ENCODE measurements at places on chromosomes 16 and 17.

DNA sequence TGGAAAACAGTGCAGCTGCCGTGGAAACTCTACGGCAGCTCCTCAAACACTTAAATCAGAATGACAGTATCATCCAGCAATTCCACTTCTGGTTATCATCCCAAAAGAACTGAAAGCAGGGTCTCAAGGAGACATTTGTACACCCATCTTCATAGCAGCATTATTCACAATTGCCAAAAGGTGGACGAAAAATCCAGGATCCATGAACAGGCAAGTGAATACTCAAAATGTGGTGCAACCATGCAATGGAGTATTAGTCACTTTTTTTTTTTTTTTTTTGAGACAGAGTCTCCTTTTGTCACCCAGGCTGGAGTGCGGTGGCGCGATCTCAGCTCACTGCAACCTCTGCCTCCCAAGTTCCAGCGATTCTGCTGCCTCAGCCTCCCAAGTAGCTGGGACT lies 10.6 kb upstream of the AATK start:
- DNase-seq, result no peak

DNA sequence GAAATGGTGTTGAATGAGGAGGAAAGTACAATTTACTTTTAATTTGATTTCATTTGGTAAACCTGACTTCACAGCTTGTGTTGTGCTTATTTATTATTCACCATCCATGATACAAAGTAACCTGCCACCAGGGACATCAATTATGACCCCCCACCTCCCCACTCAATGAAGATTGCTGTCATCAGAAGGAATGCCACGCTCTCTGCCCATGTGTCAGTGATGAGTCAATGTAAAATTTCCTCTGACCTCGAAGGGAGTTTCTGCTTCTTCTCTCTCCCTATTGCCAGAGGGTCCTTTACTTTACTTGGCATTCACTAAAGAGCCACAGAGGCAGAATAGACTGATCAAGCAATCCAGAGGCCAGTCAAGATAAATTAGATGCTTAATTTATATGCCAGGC lies 759.7 kb downstream of the CDH11 start:
- peak; percentile 18 for DNase-seq

DNA sequence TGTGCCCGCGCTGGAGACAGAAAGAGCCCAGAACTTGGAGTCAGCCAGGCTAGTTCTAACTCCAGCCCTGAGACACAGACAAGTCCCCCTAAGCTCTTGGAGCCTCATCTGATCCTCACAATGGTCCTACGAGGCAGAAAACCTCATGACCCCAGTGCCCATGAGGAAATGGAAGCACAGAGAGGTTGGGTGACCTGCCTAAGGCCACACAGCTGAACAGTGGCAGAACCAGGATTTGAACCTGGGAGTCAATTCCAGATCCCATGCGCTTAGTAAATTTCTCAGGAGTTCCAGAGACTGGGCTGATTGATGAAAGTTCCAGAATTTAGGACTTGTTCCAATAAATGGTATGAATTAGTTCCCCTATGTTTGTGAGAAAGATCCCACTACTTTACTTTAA lies 39.0 kb upstream of the LITAF start:
- no peak for DNase-seq

DNA sequence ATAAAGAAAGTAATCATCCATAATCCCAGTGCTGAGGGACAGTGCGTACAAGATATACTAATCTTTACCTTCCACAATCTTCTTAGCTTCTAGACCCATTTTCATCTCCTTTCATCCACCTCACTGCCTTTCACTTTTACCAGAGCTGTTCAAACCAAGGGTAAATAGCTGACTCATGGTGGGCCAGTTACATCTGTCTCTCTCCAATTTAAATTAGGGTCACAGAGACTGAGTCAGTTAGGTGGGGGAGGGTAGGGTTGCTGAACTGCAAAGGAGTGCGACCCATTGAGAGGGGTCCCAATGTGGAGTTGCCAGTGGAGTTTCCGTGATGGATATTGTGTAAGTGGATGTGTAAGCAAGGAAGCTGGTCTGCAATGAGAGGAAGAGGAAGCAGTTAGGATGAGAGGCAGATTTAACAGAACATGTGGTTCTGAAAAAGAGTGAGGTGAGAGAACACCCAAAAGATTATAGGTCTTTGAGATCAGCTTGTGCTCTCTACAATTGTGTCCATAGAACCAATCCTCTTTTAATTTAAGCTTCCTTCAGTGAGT lies 83.5 kb downstream of the GP2 start:
- peak; percentile 31 for DNase-seq

DNA sequence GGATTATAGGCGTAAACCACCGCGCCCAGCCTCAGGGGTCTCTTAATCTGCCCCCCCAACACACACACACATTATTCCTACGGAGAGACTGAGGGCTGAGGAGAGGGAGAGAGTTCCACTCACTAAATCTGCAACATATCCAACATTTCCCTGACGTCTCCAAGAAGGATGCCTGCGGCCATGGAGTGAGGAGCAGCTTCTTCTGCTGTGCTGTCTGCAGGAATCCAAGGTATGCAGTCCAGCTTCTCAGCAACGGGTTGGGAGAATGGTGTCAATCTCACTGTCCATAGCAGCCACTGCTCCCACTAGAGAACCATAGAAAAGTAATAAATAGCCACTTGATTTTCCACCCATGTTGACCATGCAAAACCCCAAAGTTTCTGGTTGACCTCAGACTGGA lies 5.1 kb upstream of the PLXDC1 start:
- no peak for DNase-seq

DNA sequence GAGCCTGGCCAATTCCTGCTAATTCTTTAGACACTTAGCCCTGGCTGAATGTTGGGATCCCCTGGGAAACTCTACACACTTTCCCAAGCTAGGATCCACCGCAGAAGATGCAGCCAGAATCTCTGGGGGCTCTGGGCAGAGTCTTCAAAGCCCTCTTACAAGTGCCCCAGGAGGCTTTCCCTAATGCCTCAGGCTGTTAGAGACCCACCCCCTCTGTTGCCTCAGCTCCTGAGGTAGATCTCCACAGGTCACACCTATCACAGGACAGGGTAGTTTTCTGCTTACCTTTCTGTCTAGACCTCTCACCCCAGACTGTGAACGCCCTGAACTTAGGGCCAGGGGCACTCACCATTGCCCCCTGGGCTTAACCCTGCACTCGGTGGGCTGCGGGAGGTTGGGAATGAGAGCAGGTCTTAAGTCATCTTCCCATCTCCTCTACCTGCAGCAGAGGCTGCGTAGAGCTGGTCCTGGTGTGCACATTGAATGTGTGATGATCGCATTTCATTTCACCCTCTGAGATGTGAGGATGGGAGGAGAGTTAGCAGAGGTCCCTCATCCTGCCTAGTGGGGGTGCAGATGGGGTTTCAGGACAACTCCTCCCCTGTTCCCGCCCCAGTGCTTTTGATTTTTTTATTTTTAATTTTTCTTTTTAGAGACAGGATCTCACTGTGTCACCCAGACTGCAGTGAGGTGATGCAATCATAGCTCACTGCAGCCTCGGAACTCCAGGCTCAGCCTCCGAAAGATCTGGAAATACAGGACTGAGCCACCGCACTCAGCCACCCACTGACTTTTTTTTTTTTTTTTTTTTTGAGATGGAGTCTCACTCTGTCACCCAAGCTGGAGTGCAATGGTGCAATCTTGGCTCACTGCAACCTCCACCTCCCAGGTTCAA lies 89.0 kb upstream of the LHX1 start:
- no peak for DNase-seq

DNA sequence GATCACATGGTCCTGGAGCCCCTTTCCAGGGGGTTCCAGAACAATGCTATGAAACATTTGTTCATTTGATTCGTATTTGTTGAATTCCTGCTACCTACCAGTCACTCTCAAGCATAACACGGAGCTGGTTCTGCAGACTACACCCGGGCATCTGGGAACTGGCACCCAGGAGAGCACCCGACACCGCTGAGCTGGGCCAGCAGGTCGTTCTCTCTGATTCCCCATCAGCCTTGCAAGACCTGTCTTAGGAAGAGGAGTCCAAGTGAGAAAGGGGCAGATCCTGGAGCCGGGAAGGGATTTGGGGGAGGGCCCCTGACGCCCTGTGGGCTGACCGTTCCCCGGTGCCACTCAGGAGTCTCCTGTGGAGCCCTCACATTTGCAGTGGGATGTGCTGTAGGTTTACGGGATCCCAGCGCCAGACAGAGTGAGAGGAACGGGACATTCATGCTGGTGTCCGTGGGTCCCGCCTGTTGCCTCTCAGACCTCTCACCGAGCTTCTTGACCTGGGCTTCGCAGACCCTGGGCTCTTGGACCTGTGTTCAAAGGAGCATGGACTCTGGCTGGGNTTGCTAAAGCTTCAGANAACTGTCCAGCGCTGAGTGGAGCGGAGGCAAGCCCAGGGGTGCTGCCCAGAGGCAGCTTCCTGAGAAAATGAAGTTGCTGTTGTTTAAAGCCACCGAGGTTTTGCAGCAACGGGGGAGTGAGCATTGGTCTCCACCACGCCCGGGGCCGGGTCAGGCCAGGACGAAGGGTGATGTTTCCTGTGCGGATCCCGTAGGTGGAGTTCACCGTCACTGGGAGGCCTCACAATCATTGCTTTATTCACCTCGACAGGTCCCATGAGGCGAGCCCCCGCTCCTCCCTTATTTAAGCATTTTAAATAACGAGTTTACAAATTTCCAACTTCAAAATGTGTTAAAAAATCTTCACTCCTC lies 49.2 kb downstream of the METRNL start:
- no peak for DNase-seq

DNA sequence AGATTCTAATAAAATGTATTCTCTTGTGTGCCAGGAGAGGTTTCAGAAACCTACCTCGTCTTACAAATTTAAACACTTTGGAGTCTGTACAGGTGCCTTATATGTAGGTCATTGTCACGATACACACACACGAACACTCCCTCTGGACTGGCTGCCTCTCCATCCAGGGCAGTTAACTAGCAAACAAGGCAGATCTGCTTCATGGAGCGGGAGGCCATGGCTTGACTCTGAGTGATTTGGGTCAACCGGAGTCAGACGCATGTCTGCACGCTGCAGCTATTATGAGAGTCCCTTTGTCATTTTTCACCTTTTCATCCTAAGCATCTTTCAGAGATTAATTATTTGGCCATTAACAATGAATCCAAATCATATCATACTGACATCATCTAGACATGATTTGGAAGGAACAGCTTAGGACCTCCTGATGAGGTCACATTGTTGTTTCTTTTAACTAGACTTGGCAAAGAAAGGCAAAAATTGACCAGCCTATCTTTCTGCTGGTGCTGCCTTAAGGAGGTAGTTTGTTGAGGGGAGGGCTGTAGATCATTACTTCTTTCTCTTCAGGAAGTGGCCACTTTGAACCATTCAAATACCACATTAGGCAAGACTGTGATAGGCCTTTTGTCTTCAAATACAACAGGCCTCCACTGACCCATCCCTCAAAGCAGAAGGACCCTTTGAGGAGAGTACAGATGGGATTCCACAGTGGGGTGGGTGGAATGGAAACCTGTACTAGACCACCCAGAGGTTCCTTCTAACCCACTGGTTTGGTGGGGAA lies 58.9 kb downstream of the HLF start:
- DNase-seq, result peak; percentile 13

DNA sequence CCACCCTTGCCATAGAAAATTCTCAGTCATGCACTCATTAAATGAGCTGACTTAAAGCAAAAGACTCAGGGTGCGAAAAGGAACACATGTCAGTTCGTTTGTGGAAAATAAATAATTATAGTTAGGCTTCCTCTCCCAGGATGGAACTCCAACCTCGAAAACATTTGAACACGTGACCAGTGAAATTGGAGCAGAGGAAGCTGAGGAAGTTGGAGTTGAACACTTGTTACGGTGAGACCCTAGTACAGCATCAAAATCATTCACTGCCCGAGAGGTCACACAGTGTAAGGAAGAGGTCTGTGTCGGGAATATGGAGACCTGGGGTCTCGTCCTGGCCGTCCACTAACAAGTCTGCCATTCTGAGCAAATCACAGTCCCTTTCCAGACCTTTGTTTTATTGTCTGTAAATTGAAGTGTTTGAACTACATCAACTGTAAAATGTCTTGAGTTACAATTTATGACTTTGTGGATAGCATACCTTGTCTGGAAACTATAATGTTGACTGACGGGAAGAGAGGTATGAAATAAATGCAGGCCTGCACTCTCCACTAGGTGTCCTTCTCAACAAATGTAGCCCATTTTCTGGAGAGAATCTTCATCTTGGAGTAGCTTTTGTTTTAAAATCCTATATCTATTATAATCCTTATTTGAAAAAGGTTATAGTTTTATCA lies 7.7 kb downstream of the PSMD7 start:
- DNase-seq, result no peak

- DNase-seq, result peak; percentile 67
These were observed 29.1 kb downstream of the AKAP1 start for GRCh38 chr17:57114085-57114673.

- no peak for DNase-seq
These were observed 254.4 kb upstream of the PMFBP1 start for GRCh38 chr16:72426386-72426785.

DNA sequence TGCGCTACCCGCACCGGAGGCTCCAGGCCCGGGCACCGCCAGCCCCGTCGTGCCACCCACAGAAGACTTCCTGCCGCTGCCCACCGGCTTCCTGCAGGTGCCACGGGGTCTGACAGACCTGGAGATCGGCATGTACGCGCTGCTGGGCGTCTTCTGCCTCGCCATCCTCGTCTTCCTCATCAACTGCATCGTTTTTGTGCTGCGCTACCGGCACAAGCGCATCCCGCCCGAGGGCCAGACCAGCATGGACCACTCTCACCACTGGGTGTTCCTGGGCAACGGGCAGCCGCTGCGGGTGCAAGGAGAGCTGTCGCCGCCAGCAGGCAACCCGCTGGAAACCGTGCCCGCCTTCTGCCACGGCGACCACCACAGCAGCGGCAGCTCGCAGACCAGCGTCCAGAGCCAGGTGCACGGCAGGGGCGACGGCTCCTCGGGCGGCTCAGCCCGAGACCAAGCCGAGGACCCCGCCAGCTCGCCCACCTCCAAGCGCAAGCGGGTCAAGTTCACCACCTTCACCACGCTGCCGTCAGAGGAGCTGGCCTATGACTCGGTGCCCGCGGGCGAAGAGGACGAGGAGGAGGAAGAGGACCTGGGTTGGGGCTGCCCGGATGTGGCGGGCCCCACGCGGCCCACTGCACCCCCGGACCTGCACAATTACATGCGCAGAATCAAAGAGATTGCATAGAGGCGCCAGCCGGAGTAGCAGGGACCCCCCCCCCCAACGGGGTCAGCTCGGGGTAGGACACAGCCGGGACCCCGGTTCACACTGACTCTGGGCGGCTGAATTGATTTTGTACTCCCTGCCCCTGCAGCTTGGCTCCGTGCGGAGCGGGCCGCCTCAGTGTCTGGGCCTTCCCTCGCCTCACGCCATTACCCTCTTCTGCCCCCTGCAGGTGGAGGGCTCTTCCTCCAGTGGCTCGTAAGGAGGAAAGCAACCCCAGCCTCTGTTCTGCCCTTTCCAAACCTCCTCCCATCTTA lies 58.5 kb downstream of the TMEM132E start:
- peak; percentile 95 for DNase-seq

DNA sequence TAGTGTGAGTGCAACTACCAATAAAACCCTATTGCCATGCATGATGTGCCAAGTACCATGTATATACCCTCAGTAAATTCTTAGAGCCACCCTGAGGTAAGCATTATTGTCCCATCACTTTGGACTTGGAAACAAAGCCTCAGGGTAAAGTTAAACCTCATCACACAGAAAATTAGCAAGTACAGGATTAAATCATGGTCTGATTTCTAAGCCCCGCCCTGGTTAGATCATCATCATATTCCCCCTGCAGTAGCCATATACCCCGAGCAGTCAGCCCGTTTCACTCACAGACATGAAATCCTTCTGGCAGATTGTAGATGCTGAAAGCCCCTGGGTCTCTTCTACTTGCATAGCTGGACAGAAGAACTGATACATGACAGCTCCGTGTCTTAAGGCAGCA lies 4.8 kb downstream of the ZP2 start:
- no peak for DNase-seq
